CD4-positive, alpha-beta T cell treated with Interleukin-10 for 1 hour (primary cell): ENCODE measurements at places on chromosomes 12 and 14.

DNA sequence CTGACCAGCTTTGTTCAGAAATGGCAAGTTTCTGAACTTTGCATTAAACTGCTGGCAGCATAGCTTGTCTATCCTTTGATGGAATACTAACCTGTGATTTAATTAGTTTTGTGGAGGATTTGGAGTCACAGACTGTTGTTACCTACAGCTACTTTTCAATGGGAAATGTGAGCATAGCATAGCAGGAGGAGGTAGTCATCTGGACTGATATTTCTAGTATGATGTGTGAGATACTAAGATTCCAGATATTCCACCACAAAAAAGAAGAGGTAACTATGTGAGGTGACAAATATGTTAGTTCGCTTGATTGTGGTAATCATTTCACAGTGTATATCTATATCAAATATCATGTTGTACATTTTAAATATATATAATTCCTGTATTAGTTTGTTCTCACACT lies 833.0 kb downstream of the SLC6A15 start:
- no peak for DNase-seq

- no peak for DNase-seq
Measured at GRCh38 chr14:101357559-101358319, 203.6 kb upstream of the DIO3 start.

- no peak for DNase-seq
Measured at GRCh38 chr14:80403036-80403435, 191.7 kb upstream of the DIO2 start.

DNA sequence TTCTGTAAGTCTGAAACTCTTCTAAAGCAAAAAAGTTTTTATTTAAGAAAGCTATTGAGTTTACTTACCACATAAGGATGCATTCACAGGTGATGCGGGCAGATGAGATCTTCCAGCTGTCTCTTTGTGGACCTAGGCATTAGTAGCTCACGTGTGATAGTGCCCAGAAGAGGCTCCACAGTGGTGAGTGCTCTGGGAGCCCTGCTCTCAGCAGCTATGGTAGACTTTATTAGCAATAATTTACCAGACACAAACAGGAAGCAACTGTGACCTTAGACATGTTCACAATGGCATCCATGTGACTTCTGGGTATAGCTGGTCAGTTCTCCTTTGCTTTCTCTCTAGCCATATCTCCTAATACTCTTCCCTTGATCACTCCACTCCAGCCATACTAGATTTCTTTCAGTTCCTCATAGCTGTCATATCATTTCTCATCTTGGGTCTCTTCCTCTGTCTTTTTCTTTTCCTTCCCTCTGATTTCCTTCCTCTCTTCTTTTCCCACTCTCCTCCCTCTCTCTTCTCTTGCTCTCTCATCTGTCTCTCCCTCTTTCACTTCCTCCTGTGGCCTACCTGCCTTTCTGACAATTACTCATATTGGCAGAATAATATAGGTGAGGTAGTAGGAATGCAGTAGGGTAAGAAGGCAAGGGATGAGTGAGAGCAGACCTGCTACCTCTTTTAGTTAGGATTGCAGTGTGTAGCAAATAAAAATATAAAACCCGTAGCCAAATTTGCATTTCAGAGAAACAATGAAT lies 75.2 kb upstream of the SCAF11 start:
- DNase-seq: no peak

- DNase-seq: peak; percentile 19
Measured at GRCh38 chr14:22177870-22178269, 411.2 kb downstream of the DAD1 start.

DNA sequence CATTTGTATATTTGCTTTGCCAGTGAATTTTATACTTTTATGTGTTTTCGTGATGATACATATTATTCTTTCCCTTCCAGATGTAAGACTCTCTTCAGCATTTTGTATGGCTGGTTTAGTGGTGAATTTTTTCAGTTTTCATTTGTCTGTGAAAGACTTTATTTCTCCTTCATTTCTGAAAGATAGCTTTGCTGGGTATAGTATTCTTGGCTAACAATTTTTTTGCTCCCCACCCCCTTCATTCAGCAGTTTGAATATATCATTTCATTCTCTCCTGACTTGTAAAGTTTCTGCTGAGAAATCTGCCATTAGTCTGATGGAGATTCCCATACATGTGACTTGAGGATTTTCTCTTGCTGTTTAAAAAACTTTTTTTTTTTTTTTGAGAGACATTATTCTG lies 72.8 kb downstream of the ERC1 start:
- DNase-seq: no peak

DNA sequence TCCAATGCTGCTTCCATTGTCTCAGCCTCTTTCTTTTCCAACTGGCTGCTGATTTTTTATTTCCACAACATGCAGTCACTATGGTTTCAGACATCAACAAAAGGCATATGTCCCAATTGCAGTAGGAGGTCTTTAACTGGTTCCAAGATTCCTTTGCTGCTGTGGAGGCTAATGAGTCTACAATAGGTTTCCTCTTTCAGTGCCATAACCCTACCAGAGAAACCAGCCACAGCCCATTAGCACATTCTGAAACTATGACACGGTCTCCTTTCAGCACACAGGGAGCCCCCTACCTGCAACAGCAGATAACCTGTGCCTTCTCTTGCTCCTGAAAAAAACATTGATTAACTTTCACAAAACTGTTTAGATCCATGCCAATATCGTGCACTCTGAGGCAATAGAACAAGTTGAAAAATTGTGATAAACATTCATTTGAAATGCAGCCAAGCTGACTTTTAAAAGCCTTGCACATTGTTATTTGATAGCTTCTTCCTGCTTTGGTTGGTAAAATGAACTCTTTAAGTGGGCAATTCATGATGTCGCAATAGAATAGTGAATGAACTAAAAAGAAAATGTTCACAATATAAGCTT lies 32.4 kb downstream of the PLEKHG7 start:
- no peak for DNase-seq

GRCh38 chr14:103746701-103747100 lies 31.1 kb downstream of the ZFYVE21 start:
- no peak for DNase-seq

DNA sequence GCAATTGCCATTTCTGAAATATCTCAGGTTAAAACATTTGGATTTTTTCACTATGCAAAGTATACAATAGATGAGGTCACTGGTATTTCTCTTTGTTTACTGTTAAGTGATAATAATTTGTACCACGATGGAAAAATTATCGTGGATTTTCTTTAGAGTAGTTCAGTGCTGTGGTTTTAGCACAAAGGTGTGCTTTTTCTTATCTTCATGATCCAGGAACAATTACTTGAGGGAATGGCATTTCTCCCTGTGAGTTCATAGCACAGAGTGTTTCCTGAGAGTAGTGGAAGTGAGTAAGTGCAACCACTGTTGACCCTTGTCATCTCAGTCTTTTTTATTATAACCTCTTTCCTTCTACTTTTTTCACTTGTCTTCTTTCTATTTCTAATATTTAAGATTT lies 86.8 kb downstream of the FGD4 start:
- no peak for DNase-seq

DNA sequence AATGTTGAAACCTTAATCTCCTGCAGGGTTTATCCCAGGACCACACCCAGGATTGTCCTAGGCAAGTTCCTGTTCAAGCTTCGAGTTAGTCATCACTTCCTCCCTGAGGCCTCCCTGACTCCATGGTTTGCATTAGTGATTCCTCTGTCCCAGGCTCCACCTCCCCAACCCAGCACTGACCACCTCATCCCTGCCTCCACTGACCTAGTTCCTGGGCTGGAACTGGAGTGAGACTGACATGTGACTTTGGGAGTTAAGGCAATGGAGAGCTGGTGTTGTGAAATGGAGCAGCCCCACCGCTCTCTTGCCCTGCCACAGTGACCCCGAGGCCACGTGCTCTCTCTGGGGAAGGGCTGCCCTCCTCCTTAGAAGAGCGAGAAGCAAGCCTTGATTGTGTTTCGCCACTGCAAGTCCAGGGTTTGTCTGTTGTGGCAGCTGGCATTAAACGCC lies 15.8 kb upstream of the DTX1 start:
- DNase-seq: no peak

DNA sequence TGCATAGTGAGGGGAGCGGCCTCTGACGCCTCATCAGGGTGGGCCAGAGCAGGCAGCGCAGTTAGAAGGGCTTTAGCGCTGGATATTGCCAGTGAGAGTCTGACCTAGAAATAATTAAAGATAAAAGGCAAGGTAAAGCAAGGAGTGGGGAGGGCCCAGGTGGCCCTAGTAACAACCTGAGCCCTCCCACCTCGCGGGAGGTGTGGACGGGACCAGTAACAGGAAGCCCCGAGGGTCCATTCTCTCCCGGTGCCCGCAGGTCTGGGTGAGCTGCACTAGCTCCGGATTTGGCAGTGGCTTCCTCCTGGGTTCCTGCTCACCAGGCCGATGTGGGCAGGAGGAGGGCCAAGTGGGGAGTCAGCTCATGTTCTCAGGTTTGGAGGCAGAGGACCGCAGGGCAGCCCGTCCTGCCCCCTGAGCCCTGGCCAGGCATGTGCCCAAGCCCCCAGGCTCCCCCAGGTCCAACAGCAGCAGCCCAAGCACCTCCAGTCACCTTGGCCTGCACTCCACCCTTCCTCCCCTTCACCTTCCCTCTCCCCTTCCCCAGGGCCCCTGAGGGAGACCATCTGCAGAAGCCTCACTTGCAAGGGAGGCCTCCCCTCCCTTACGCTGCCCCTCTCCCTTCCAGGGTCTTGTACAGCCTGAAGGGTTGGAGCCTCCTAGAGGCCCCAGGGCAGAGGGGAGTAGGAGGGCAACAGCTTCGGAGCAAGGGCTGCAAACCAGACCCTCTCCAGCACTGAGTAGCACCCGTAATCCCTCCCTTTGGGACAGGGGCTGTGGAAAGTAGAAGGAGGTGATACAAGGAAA lies 144.3 kb upstream of the FKBP4 start:
- DNase-seq: no peak

DNA sequence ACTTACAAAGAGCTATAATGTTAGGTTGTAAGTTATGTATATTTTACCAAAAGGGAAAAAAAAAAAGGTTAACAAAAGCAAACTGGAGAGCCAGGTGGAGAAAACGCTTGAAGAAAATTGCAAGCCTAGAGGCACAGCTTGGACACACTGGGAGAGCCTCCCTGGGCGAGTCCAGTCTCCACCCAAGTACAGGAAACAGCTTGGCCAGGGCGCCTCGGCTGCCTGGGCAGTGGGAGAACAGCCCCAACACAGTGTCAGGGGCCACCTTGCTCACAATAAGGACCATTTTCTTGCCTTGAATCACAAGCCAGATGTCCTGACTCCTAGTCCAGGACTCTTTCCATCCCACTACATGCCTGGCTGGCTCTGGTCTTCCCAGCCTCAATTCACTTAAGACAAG lies 33.3 kb downstream of the TTC7B start:
- no peak for DNase-seq

DNA sequence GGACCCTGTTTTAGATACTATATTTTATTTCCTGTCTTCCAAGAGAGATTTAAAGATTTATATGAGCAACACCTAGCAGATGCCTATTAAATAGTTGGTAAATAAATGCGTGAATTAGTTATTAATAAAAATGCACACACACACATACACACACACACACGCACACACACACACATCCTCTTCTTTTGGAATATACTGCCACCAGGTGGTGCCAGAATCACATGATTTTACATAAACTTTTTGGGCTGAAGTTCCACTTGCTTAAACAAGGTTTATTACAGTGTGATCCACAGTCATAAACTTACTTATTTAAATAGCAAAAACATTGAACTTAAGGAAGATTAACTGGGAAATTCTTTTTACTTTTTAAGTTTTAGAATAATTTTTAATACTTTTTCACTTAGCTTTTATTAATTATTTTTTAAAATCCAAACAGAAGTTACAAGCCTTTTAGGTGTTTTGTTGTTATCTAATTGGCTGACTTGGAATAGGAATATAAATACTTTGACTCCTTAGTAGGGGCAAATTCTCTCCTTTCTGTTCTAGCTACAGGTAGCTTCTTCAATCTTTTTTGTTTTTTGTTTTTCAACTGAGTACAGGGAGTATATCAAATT lies 17.5 kb downstream of the RAD51B start:
- DNase-seq: peak; percentile 83
